ENCODE measurements at places on chromosomes 13 and 19.

DNA sequence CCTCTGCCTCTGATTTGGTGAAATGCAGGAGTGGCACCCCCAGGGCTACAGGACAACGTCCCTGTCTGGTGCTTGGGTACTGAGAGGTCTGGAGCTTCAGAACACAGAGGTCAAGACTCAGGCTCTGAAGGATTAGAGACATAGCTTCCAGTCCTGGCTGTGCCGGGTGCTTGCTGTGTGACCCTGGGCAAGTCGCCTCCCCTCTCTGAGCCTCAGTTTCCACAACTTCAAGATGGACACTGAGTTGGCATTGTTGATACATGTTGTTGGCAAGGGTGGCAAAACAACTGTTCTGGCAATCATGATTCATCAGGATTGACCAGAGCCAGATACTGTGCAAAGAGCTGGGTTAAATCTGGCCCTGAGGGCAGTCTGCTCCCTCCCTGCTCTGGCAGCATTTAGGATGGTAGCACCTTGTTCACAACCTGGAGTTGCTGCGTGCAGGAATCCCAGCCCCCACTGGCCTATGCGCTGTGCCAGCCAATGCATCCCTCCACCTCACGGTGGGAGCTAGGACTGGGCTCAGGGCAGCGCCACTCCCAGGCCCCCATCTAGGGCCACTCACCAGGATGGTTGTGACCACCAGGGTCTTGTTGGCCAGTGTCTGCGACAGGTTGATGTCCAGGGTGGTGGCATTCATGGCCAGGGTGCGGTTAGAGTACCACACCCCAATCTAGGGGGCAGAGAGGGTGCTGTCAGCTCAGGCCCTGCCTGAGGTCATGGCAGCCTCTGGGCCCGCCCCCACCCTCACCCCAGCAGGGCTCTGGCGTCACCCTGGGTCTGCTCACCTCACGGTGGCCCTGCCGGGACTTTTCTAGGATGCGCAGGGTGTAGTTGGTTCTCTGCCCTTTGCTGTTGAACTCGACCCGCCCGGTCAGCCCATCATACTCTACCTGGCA, 16.7 kb downstream of the GRIK5 start:
- DNase-seq = no peak

- DNase-seq = no peak
Measured at GRCh38 chr19:7494416-7495098, 5.7 kb upstream of the PEX11G start.

GRCh38 chr19:42657556-42657955, 62.8 kb upstream of the CEACAM8 start:
- no peak for DNase-seq

DNA sequence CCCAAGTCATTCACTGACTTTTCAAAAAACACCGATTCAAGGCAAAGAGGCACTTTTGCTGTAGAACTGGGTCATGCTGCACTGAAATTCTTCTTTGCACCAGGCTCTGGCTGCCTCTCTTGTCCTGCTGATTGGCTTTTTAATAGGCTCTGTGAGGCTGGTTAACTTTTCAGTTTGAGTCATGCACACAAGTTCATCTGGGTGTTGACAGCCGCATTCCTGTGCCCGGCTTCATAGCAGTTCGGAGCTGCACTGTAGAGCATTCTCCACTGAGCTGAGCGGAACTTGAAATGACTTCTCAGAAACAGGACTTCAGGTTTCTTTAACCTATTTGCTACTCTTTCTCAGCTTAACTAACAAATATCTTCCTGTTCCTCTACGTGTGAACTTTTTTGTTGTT, 978.3 kb downstream of the UQCRFS1 start:
- no peak for DNase-seq

DNA sequence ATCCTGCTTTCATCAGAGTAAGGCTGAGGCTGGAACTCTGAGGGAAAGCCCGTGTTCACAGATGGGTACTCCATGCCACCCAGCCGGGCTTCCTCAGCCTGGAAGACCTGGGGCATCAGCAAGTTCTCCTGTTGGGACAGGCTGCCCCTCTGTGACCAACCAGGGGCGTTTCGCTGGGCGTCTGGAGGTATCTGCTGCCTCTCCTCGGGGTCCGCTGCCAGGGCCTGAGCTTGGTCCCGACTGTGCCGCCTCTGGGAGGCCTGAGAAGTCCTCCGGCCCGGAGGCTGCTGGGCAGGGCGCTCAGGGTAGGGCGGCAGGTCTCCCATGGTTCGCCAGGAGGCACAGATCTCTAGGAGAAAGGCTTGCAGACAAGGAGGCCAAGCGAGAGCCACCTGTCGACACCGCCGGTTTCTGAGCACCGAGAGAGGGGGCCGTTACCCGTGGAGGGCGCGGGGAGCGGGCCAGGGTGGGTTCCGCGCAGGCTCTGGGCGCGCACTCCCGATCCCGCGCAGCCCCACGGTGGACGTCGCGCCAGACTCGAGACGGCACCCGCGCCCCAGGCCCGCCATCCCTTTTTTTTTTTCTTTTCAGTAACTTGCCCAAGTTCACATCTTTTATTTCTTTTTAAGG, at the start of gene RSPH6A:
Gene RSPH6A, minus strand, starts transcription at position 458 of the 630 bp plus-strand sequence. Its CDS starts 132 bp downstream, at position 326.
- DNase-seq = no peak

- DNase-seq = peak; percentile 73
Measured at GRCh38 chr19:11355160-11356073, at the start of gene PLPPR2. TSS of gene PLPPR2 (plus strand) at chr19:11355432. CDS start at chr19:11357674, 2,242 bp downstream.

GRCh38 chr13:109819874-109820273, 33.5 kb upstream of the IRS2 start:
- DNase-seq = no peak

DNA sequence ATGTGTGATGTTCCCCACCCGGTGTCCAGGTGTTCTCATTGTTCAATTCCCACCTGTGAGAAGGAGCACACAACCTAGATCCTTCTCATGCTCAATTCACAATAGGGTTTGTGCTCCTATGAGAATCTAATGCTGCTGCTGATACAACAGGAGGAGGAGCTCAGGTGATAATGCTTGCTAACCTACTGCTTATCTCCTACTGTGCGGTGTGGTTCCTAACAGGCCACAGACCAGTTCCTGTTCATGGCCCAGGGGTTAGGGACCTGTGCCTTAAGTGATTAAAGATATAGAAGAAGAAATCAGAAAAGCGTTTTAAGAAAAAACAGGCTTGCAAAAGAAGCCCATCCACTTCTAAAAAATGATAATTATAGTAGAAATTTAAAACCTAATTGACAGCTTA, 17.5 kb downstream of the DLEU7 start:
- DNase-seq = no peak

DNA sequence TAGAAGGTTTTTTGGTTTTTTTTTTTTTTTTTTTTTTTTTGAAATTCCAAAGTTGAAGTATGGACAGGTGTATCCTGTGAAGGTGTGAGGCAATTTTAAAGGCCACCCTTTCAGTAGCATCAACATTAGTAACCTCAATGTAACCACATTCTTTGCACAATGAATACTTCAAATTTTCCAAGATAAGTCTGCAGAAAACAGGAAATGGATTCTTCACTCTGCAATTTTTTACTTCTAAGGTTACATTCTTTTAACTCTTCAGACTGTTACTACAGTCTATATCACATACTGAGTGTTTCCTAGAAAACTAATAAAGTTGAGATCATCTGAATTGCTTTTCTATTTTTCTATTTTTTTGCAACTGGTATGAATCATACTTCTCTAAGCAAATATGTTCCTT, 569.0 kb upstream of the GPC6 start:
- no peak for DNase-seq

DNA sequence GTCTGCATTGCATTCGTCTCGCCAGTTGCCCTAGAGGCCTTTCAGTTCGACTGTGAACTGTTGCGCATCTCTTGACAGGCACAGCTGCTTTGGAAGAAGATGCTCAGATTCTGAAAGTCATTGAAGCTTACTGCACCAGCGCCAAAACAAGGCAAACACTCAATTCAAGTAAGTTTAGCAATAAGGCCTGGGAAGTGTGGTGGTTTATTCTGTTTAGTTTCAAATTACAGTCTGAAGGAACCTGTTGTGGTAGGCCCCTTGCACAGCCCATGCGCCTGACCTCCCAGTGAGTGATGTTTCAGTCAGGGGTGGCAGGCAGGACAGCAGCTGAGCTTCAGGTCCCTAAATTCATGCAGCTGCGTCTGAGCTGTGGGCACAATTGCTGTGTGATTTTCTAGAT, 32.2 kb upstream of the TEX29 start:
- DNase-seq = no peak

DNA sequence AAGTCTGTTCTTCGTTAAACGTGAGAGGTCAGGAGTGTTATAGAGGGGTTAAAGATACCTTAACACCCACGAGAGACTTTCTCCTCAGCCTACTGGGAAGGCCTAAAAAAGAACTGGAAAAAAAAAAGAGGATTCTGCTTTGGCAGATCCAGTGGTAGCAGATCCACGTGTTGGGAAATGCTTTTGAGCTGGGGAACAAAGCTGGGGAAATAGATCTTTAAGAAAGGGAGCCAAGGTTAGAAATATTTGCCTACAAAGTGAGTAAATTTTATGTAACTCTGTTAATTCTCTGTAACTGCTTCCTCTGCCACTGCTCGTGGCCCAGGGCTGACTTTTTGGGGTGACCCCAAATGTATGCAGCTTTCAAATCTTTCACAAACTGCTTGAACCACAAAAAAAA, 11.7 kb downstream of the RFX2 start:
- DNase-seq = no peak

DNA sequence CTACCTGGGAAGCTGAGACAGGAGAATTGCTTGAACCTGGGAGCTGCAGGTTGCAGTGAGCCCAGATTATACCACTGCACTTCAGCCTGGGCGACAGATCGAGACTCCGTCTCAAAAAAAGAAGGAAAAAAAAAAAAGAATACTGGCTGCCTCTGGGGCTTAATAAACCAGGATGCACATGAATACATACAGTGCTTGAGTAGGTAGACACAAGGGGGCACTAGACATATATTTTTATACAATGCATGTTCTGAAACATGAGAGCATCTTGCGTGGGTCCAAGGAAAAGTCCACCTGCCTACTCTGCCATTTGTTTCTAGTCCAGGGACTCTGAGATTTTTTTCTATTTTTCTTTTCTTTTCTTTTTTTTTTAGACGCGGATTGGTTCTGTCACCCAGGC, 31.2 kb downstream of the KEAP1 start:
- DNase-seq = no peak

- DNase-seq = no peak
Measured at GRCh38 chr13:46492946-46493345, 60.0 kb upstream of the LRCH1 start.

DNA sequence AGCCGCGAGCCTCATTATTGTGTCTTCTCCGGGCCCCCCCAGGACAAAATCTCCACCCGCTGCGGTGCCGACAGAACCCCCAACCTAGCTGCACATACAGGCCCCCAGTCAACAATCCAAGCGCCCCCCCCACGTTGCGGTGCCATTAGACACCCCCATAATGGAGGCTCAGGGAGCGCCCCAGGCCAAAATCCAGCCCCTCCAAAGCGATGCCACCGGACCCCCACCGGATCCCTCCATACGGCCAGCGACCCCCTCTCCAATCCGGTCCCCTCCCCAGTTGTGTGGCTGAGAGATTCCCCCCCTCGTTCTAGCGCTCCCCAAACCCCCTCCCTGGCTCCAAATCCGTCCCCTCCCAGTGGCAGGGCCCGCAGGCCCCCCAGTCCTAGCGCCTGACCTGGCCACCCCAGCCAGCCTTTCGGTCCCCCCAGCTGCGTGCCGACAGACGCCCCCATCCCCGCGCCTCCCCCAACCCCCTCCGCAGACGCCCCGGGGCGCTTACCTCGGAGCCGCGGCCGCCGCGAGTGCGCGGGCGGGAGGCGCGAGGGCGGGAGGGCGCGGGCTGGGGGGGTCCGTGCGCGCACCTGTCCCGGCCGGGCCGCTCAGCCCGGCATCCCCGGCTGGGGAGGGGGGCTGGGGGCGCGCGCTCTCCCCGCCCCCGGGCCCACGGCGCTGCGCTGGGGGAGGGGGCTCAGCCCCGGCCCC, 21.6 kb upstream of the SEMA6B start:
- no peak for DNase-seq

DNA sequence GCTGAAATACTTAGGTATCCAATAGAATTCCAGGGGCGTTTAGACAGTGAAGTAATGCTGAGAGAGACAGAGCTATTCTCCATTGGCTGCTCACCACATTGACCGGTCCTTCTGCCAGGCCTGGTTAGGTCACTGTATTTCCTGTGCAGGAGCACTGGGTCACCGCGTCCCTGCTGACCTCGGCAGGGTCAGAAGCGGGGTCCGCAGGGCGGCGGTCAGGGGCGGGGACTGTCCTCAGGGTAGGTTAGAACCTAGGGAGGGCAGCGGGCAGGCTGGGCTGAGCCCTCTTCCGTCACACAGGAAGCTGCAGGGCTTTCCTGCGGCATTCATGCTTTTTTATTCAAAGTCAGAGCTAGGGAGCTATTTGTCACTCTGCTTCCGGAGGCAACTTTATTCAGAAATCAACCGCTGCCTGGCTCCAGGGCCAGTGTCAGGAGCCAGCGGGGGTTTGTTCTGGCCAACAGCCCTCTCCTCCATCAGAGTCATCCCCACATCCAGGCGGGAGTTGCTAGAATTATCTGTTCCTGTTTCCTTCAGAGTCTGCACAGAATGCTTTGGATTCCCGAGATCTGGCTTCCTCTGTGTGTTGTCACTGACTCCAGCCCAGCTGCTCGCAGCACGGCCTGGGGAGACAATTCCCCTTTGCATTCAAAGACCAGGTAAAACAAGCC, 81.2 kb upstream of the WASF3 start:
- no peak for DNase-seq

DNA sequence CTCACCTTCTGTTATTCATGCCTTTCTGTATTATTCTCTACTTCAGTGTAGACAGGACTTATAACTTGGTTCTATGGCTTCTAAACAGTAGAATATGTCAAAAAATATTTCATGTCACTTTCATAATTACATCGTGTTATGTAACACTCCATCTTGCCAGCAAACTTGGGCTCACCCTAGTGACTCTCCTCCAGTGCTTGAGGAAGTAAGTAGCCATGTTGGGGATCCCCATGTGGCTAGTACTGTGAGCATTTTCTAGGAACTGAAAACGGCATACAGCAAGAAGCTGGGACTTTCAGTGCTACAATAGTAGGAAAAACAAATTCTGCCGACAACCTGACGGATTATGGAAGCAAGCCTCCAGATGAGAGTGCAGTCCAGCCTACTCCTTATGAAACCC, 495.6 kb downstream of the SLITRK6 start:
- no peak for DNase-seq

GRCh38 chr13:25114220-25114619, 18.3 kb downstream of the PABPC3 start:
- DNase-seq = peak; percentile 54
